ENCODE measurements at places on chromosomes 16 and 17.

GRCh38 chr16:11107780-11108465, 148.1 kb downstream of the SOCS1 start:
- DNase-seq = no peak

DNA sequence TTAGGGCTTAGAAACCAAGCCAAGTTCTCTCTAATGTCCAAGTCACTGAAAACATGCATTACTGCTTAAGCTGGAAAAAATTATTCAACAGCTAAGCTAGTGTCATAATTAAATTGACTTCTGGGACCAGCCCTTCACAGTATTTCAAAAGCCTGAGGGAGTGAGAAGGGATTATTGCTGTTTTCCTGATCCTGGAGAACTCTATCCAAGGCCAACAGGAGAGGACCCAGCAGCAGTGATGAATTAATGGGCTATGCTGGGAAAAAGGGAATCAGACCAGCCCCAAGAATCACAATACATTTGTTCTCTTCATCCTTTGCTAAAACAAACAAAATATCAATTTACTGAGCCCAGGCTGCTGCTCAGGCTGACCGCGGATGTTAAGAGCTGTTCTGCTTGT, 34.5 kb upstream of the CLEC3A start:
- DNase-seq = no peak

DNA sequence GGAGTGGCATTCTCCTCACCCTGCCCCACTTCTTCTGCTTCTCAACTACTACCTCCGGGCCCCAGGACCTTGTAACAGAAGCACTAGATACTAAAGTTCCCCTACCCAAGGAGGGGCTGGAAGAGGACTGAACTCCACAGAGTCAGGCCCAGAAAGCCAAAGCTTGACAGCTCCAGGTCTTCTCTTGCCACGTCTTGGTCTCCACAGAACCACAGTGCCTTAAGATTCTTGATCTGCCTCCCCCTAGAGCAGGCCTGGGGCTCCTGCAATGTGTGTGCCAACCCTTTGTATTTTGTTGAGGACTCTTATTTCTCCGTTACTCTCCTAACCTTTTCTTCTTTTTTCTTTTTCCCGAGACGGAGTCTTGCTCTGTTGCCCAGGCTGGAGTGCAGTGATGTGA, 4.0 kb downstream of the SLC16A13 start:
- no peak for DNase-seq

- no peak for DNase-seq
Observed at GRCh38 chr17:53687324-53687723, 135.4 kb upstream of the KIF2B start.

DNA sequence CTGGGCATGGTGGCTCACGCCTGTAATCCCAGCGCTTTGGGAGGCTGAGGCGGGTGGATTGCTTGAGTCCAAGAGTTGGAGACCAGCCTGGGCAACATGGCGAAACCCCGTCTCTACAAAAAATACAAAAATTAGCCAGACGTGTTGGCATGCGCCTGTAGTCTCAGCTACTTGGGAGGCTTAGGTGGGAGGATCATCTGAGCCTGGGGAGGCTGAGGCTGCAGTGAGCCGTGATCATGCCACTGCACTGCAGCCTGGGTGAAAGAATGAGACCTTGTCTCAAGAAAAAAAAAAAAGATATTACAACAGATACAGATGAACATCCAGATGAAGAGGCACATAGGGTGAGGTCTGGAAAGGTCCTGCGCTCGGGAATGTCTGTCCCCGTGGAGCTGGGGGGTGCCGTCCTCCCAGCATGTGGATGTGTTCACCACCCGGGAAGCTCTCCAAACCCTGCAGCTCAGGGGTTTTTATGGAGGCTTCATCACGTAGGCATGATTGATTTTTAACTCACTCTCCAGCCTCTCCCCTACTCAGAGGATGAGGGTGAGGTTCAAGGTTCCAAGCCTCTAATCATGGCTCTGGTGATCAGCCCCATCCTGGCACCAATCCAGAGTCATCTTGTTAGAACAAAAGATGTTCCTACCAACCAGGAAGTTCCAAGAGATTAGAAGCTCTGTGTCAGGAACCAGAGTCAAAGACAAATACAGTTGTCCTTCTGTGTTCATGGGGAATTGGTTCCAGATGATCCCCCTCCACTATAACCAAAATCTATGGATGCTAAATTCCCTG, 85.0 kb upstream of the DNAJA2 start:
- DNase-seq = no peak

DNA sequence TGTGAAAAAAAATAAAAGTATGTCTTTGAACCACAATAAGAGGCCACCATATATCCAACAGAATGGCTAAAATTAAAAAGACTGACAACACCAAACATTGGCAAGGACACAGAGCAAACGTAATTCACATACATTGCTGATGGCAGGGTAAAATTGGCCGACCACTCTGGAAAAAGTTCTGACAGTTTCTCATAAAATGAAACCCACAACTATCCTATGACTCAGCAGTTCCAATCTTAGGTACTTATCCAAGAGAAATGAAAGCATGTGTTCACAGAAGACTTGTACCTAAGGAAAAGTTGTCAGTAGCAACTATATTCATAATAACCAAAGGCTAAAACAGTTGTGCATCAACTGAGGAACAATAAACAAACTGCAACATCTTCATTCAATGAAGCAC, 357.3 kb upstream of the XYLT1 start:
- peak; percentile 82 for DNase-seq

GRCh38 chr17:1003972-1004768, 7.2 kb downstream of the TIMM22 start:
- no peak for DNase-seq

DNA sequence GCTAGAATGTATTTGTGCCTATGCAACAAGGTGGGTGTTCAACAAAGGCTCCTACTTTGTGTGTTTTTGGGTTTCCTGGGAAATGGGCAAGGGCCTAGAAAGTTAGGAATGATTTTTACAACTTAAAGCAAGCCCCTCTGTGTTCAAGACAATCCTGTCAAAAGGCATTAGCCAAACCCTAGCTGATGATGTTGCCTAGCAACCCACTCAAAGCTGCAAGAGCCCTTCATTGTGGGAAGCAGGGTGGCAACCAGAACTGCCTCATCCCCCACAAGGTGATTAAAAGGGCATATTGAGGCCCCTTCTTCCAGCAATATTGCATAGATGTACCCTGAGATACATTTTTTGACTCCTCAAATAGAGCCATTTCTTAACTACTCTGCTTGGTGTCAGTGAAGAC, 16.0 kb upstream of the RASL10B start:
- no peak for DNase-seq

GRCh38 chr16:68475071-68475470, 26.8 kb upstream of the SMPD3 start:
- no peak for DNase-seq

- no peak for DNase-seq
Observed at GRCh38 chr17:9729735-9730420, 61.5 kb downstream of the DHRS7C start.

- no peak for DNase-seq
Observed at GRCh38 chr16:66476328-66477027, 49.4 kb downstream of the BEAN1 start.

DNA sequence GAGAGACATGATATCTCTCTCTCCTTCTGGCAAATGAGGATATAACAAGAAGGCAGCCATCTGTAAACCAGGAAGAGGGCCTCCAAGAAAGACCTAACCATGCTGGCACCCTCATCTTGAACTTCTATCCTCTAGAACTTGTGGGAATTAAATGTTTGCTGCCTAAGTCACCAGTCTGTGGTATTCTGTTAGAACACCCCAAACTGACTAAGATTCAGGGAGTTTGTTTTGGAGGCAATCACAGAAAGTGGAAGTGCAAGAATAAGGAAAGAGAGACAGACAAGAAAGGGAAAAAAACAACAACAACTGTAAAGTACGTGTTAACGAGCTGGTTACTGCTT, 114.5 kb upstream of the GOT2 start:
- no peak for DNase-seq

- DNase-seq = no peak
Observed at GRCh38 chr16:76885776-76886537, 305.0 kb upstream of the MON1B start.

DNA sequence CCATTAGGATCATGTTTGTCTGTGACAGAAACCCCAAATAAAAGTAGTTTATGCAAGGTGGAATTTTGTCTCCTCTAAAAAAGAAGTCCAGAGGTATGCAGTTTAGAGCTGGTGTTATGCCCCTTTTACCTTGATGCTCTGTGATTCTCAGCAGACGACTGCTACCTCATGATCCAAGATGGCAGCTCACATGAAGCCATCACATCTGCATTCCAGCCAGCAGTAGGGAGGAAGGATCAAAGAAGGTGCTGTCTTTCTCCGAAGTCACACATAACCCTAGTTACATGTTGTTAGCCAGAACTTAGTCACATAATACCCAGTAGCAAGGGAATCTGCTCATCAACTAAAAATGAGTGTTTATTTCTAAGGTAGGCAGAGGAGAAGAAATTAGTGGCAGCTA, 135.7 kb upstream of the HS3ST2 start:
- no peak for DNase-seq

DNA sequence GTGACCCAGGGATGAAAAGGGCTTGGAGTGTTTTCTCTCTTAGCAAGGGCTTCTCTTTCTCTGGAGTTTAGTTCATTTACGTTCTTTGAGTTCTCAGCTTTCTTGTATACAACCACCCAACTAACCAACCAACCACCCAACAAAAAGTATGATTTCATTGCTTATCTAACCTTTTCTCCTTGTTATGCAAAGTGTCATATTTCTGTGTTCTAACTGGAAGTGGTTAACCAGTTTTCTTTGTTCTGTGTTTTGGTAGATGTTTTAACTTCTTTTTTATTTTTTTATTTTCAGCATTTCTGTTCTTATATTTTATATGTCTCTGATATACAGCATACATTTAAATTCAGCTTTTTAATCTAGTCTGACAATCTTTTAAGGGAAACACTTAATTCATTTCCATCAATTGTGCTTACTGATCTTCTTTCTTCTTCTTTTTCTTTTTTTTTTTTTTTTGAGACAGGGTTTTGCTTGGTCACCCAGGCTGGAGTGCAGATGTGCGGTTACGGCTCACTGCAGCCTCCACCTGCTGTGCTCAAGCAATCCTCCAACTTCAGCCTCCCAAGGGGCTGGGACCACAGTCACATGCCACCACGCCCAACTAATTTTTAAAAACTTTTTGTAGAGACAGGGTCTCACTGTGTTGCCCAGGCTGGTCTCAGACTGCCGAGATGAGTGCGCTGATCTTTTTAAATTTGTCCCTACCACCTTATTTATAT, 29.6 kb downstream of the NLK start:
- no peak for DNase-seq

GRCh38 chr17:61746248-61746985, 116.9 kb downstream of the BRIP1 start:
- no peak for DNase-seq

GRCh38 chr17:59825533-59826322, 67.0 kb downstream of the TUBD1 start:
- DNase-seq = no peak

- DNase-seq = no peak
Observed at GRCh38 chr16:14370736-14371234, 259.3 kb downstream of the PARN start.

DNA sequence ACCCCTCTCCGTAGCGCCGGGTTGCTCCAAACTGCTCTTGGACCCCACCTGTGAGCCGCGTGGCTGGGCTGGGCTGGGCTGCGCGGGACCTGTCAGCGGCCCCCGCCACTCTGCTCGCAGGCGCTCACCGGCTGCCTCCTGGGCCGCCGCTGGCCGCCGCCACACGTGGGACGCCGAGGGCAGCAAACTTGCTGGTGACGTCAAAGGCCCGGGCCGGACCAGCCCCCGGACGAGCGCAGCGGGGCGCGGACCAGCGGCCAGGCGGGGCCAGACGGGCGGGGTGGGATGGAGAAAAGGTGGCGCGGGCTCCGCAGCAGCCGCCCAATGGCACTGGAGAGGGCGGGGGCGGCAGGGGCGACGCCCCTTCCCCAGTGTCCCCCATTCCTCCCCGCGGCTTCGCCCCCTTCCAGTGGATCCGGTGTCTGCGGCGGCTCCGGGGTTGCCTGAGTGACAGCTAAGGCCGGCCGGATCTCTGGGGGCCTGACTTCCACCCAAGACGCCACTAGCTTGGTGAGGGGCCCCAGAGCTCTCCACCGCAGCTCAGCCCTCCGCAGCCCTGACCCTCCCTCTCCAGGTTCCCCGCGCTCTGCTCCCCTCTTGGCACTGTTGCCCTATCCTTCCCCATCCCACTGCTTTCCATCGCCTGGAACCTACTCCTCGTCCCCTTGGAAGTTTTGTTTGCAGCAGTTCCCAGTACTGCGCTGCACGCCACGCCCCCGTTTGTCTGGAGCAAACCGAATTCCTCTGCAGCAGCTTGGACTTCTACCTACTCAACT, at the start of gene HS3ST3A1:
Gene HS3ST3A1 (minus strand): TSS at position 154 of the 776 bp plus-strand sequence. CDS start 800 bp downstream, outside the sequence.
- no peak for DNase-seq

All from AG04449 (cell line).